ENCODE measurements at places on chromosomes 13 and 19.

DNA sequence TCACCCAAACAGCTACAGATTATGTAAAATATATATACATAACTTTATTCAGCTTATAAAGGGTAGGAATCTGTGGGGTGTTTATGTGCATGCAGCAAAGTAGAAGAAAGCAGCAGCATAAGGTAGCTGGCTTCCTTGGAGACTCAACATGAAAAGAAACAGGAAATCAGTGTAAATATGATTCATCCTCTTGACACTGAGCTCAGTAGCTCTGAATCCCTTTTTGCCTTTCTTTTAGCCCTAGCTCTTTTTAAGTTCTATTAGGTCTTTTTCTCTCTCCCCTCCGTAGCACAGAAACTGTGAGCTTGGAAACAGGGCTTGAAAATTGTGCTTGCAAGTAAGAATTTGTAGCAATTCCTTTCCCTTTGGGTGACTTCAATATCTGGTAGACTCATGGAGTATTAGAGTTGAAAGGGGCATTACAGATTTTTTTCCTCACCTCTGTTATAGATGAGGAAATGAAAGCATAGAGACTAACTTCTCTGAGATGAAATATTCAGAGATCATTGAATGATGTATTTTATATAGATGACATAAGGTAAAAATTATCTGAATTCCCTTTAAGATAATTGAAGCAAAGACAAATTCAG, 314.4 kb downstream of the PCDH9 start:
- no peak for DNase-seq

DNA sequence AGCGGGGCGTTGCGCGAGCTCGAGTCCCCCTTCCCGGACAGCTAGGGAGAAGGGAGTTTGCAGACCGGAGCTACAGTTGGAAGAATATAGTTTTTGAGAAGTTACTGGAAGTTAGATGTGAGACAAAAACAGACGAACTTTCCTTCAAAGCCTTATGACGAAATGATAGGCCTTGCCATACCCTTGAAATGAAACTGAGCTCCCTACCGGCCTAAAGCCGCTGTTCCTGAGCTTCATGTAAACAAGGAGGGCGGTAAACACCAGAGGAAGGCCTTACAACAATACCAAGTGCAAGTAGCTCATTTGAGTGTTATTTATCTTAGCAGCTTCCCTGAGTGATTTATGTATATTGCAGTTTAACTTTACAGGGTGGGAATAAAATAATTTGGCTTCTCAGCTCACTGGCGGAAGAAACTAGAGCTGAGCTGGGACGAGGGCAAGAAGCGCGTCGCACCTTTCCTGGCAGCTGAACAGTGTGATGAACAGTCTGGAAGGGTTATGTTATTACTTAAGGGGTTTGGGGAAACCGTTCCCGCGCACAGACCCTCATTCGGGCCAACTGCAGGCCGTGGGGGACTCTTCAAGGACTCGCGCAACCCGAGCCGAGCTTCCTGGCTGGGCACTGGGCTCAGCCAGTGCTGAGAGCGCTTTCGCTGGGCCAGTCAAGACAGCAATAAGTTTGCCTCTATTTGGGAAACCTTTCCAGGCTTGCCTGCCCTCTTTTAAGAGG, 111.2 kb downstream of the KCNRG start:
- DNase-seq, result no peak

GRCh38 chr13:28478127-28478526, 16.8 kb downstream of the FLT1 start:
- DNase-seq, result no peak

DNA sequence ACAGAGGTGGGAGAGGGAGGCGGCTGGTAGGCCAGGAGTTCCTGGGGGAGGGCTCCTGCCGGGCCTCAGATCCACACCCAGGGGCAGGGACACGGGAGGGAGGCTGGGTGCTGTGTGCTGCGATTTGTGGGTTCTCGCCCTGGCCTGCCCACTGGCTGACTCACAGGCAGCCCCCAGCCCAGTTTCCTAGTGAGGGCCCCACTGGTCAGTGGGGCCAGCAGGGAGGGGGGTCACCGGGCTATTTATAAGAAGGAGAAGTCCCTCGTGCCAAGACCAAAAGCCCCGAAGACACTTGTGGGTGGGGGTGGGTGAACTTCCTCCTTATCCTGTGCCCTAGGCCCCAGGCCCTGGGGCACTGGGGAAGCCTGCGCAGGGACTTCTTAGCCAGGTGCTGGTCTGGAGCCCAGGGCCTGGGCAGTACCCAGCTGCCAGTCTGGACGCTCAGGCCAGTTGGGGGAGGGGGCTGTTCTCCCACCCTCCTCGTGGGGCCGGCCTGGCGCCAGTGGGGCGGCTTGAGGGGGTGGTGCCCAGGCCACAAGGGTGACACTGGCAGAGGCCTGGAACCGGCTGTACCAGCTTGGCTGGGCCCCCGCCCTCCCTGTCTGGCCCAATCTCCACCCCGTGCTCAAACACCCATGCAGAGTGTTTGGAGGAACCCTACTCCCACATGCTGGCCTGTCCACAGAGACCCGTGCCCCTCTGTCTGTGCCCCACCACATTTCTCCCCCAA, 5.0 kb upstream of the JUNB start:
- DNase-seq, result no peak

DNA sequence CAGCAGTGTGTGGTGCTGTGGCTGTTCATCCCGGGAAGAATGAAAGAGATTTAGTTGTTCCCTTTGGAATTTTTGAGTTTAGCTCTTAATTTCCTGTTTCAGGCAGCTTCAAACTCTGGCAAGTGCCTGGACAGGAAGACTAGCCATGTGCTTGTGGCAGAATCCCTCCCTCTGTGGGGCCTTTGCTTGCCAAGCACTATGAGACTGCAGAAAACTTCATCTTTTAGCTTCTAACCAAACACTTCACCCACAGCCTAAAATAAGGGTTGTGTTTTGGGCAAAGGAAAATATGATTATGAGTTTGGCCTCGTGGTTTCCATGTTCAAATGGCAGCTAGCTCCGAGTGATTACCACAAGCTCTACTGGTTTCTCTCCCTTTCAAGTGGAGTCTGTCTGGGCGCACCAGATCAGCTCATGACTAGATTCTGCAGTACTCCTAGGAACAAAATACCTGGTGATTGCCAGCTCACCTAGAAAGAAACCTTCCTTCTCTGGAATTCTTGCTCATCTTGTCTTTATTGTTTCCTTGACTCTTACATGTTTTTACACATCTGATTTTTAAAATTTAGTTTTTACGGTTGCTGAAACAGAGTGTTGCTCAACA, 707.5 kb downstream of the SLITRK6 start:
- DNase-seq, result no peak

- no peak for DNase-seq
Observed at GRCh38 chr13:49922301-49922700, 13.8 kb downstream of the SPRYD7 start.

DNA sequence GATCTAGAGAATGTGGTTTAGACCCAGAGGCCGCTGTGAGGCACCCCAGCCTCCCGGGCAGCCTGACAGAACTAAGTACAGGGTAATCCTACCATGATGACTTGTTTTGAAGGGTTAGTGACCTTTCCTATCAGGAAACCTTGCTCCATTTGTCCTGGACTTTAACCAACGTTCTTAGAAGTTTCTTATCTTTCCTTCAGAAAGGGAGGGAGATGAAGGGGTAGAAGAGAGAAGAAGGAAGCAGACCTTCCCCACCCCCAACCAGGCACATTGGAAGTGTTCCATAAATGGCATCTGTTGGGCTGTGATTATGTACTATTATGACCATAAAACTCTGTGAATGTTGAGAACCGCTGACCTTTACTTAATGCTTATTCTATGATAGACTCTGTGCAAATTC, 184.2 kb downstream of the OXGR1 start:
- DNase-seq, result no peak

DNA sequence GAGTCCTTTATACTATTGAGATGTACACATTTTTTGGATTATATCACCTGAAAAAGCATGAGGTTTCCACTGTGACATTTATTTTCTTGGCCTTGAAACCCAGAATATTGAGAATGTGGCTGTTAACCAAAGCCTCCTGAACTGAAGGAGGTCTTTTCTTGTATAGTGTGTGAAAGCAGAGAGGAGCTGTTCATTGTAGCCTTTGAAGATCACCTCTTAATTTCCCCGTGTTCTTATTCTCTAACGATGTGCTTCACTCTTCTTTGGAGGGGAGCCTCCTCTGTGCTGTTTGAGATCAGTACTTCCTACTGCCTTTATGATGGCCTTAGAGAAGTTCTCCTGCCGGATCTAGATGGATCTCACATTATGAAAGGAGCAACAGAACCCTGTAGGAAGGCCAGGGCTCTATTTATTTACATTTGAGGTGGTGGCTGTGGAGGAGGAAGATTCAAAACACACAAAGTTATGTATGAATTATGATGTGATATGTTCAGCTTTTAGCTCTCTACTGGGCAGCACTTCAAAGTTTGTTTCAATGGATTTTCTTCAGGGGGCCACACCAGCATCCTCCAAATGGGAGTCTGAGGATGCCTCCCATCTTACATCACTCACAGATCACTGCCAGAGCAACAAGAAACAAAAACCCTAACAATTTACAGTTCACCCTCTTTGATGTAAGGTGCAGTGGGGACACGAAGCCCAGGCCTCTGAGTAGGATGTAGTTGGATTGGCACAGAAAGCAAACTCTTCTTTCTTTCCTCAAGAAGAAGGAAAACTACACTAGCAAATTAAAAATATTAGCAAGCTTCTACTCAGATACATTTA, 322.3 kb downstream of the DLEU7 start:
- no peak for DNase-seq

- peak; percentile 18 for DNase-seq
Observed at GRCh38 chr13:52695856-52696255, 43.2 kb downstream of the SUGT1 start.

- DNase-seq, result no peak
Observed at GRCh38 chr13:85386424-85386823, 412.8 kb downstream of the SLITRK6 start.

DNA sequence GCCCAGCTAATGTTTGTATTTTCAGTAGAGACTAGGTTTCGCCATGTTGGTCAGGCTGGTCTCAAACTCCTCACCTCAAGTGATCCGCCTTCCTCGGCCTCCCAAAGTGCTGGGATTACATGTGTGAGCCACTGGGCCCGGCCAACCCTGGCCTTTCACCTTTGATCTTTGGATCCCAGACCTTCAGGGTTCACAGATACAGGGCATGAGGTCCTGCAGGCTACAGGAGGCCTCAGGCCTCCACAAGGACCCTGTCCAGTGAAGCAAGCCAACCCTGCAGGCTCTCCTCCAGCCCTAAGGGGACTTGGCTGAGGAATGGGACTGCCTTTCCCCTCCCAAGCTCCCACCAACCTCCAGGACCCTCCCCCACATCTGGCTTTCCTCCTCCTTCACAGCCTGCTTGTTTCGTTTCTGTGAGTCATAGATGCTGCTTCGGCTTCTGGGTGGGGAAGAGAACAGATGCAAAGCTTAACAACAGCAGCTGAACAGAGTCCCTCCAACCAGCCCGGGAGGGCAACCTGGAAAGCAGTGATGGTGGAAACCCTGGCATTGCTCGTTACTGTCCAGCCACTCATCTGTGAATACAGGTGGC, 11.8 kb downstream of the ARHGEF18 start:
- no peak for DNase-seq

DNA sequence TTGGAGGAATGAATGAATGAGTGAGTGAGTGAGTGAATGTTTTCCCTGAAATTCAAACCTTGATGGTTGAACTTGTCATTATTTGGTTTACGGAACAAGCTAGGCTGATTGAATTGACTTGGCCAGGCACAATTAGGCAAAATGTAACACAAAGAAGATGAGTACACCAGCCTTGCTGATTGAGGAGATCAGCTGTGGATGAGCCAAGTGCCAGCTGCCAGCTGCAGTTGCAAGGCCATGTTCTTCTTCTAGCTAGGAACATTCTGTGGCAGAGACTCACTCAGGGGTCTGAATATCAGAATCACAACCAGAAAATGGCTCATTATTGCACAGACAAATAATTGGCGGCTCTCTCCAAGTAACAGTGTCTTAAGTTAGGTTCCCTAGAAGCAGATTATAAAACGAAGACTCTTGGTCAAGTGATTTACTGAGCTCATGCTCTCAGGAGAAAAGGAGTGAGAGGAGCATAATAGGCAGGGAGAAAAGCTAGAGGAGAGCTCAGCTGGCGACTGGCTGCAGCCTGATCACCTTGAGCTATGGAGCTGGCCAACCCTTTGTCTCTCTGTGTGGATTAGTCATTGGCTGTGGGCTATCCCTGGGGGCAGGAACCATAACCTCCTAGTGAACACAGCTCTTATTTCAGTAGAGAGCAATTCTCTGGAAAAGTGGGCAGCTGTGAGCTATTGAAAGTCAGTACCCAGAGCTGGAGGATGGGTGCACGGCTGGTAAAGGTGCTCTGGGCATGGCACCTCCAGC, 225.3 kb upstream of the SERP2 start:
- no peak for DNase-seq

- DNase-seq, result no peak
Observed at GRCh38 chr13:54593504-54593903, 1564.9 kb downstream of the OLFM4 start.

DNA sequence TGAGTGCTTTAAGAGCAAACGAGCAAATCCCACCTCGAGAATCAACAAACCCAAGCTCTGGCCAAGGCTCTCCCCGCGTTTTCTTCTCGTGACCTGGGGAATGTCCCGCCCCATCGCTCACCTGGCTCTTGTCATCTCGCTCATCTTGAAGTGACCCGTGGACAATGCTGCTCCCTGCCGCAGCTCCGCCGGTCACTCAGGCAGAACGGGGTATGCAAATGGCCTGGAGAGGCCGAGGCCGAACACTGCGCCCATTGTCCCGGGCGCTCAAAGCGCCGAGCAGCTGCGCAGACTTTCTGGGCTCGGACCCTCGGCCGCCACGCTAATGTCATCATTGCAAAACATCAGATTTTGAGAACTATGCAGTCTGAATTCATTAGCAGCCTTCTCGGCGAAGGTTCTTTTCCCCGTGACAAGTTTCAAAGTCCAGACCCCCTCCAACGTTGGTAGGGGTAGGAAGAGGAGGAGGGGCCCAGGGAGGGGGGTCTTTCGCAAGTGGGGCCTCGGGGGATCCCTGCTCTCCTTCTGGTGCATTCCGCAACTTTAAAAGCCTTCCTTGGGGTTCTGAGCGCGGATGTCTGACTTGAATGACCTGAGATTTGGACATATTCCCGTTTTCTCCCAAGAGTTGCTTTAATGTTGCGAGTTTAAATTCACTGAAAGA, 39.7 kb downstream of the SOX1 start:
- no peak for DNase-seq

DNA sequence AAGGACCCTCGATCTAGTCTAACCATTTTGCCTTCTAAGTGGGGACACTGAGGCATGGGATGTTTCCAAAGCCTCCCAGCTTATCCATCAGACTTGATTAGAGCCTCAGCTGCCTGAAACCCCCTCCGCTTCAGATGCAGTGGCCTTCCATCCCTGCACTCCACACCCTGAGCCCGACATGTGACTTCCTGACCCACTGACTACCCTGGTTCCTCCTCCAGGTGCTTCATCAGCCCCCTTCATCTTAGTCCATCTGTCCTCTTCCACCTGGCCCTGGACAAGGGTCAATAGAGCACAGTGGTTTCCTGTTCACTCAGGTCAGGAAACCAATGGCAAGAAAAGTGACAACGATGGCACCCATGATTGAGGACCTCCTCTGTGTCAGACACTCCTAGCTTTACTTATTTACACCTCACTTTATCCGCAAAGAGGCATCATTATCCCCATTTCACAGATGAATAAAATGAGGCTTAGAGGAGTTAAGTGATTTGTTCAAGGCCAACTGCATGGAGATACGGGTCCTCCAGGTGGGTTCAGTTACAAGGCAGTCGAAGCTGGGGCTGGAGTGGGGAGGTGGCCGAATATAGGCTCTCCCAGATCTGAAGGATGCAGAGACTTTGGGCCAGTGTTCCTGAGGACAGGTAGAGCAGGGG, 81.6 kb upstream of the TM9SF2 start:
- no peak for DNase-seq

- no peak for DNase-seq
Observed at GRCh38 chr19:1057176-1057855, 9.7 kb upstream of the ARHGAP45 start.

Measured in AG09309 (cell line).